ENCODE measurements at places on chromosomes 2 and 18. TPM values are rescaled to one million over a fixed set of nuclear protein-coding genes. Genes with fewer than 3 reads are reported as not detected.

GRCh38 chr18:23173912-23174311 is 38.6 kb downstream of the CABLES1 start:
- no peak for DNase-seq

- no peak for DNase-seq
Measured at GRCh38 chr2:189836644-189837043, 52.4 kb downstream of the PMS1 start.

GRCh38 chr18:64234321-64234720 is 85.4 kb upstream of the LINC00305 start:
- no peak for DNase-seq

DNA sequence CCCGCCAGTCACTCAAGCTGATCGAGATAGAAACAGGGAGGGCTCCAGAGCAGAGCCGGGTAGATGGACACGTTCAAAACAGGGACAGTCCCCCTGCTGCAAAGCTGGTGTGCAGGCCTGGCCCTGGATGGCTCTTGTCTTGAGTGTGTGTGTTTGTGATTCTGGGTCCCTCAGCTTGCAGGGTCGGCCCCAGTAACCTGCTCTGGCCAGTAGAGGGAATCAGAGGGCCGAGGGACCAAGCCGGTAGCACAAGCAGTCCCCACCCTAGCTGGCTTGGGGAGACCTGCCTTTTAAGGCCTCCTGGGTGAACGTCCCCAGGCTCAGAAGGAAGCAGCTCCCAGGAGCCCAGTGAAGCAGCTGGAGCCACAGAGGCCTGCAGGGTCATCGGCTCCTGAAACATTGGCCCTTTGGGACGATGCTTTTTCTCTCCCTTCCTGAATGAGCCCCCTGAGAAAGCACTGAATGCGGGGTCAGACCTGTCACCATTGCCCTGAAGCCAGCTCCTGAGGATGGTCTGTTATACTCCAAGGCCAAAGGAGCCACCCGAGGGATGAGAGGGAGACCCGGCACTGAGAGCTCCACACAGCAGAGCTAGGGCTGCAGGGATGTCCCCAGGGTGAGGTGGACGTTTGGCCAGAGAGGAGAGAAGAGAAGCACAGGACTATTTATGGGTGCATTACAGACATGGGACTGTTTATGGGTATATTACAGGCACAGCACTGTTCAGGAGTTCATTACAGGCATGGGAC is 15.4 kb upstream of the MLPH start:
- no peak for DNase-seq

DNA sequence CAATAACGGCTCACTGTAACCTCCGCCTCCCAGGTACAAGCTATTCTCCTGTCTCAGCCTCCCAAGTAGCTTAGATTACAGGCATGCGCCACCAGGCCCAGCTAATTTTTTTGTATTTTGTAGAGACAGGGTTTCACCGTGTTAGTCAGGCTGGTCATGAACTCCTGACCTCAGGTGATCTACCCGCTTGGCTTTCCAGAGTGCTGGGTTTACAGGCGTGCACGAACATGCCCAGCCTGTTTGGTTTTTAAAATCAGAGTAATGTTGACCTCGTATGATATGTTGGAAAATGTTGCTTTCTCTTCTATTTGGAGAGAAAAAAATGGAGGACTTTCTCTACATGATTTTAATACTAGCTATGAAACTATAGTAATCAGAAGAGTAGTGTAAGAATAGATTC is 386.2 kb downstream of the PTH2R start:
- DNase-seq, result no peak

DNA sequence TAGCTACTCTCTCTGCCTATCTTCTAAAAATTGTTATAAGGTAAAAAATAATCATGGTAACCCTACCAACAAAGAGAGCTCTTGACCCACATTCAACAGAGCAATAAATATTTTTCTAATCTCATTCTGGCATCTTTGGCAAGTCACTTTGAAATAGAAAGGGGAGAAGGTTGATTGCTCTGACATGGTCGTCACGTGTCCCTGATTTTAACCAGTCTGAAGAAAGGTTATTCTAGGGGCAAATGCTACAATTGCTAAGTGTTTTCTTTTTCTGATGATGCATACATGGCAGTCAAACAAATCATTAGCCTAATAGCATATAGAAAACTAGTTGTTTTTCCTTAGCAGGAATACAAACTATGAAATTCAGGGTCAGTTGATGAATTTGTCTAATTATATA is 153.3 kb upstream of the MAP3K20 start:
- no peak for DNase-seq

- DNase-seq, result no peak
Measured at GRCh38 chr2:26849056-26849999, 1.4 kb downstream of the DPYSL5 start.

DNA sequence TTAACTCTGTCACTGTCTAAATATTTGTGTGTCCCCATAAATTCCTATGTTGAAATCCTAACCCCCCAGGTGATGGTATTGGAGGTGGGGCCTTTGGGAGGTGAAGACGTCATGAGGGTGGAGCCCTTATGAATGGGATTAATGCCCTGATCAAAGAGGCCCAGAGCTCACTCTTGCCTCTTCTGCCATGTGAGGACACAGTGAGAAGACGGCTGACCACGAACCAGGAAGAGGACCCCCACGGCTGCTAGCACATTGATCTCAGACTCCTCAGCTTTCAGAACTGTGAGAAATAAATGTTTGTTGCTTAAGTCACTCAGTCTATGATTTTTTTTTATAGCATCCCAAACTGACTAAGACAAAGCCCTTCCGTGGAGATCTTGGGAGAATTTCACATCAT is 71.2 kb downstream of the BCL2L11 start:
- no peak for DNase-seq

GRCh38 chr18:5317186-5317585 is 21.7 kb upstream of the ZBTB14 start:
- no peak for DNase-seq

DNA sequence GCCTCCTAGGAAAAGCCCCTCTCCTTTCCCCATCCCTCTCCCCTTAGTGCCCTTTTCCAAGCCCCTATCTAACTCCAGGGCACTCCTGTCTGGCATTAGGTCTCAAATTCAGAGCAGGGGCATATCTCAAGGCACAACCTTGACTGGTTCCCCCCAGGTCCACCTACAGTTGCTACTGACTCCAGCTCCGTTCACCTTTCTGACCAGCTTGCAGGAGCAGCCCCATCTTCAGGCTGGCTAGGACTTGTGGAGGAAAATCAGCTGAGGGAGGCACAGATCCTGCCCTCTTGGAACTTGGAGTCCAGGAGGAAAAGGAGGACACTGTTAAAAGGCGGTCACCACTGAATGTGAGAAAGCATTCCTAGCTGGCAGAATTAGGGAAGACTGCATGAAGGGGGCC is 152.4 kb downstream of the ZFP36L2 start:
- no peak for DNase-seq

- no peak for DNase-seq
Measured at GRCh38 chr2:25960920-25961319, 21.4 kb downstream of the KIF3C start.

DNA sequence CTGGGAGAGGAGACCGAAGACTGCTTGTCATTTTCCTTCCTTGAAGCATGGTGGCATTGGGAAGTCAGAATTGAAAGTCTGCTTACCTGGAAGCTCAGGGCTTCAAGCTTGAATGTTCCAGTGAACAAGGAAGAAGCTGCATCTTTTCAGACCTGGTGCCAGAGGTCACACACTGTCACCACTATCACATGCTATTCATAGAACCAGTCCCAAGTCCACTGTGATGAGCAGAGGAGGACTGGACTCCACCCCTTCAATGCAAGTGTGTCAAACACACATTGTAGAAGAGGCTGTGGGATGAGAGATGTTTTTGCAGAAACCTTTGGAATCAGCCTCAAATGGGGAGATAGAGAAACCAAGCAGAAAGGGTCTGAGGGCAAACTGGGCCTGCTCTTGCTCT is 81.4 kb downstream of the LYPD1 start:
- no peak for DNase-seq

GRCh38 chr2:8569332-8569930 is 112.4 kb upstream of the ID2 start:
- DNase-seq, result peak; percentile 62

DNA sequence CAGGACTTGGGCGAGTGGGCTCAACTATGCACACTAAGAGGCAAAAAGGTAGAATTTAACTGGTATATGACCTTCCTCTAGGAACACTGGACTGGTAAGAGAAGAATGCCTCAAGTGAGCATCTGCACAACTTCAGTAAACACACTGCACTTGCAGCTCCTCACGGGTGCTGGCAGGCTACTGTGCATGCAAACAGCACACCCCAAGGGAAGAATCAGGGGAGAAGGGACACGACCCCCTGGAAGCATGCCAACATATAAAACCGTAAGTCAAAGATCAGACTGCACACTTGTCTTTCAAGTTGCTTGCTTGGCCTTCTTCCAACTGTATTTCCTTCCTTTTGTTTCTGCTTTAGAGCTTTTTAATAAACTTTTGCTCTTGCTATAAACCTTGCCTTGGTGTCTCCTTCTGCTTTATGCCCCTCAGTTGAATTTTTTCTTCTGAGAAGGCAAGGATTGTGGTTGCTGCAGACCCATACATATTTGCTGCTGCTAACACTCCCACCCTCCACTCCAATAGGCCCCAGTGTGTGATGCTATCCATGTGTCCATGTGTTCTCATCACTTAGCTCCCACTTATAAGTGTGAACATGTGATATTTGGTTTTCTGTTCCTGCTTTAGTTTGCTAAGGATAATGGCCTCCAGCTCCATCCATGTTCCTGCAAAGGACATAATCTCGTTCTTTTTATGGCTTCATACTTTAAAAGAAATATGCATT is 263.7 kb upstream of the SPOPL start:
- no peak for DNase-seq

DNA sequence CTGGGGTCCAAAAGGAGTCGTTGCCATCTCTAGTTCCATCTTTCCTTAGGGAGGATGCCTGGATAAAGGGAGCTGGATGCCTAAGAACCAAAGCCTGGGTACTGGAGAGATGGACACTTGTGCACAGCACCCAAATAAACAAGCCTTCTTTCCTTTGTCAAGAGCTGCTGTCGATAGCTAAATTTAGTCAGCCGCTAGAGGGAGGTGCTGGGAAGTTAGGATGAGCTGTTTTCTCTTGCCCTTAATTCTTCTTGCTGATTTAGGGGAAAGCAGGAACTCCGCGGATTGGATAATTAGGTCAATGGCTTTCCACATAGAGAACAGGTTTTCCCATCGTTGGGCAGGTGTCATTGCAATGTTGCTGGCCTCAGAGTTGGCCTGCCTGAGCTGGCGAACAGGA is 30.9 kb upstream of the SERPINB12 start:
- DNase-seq, result no peak

DNA sequence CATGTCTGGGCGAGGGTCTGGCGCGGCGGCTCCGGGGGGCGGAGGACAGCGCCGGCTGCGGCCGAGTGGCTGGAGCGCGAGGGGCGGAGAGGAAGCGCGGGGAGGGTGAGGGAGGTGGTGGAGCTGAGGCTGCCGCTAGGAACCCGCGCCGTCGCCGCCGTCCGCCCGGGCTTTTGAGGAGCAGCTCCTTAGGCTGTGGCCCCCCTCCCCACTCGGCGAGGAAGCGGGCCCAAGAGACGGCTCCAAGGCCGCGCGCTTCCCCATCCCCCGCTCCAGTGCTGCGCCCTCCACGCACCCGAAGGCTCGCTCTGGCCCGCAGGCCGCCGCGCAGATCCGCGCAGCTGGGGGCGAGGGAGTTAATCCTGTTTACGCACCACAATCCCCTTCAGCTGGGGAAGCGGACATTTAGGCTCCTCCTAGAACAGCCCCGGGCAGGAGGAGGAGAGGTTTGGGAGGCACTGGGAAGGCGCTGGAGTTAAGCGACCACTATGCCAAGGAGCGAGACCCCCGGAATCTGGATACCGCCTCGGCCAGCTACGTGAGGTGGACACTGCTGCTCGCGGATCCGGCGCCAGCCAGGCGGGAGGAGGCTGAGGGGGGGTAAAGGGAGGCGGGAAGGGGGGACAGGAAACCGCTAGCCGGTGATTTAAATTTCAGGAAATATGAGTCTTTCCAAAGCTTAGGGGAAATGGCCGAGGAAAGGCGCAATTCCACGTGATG is at the start of gene CNRIP1:
Gene CNRIP1 (minus strand): TSS at position 552 of the 720 bp plus-strand sequence. CDS start 549 bp downstream, at position 3.
- DNase-seq, result peak; percentile 90

DNA sequence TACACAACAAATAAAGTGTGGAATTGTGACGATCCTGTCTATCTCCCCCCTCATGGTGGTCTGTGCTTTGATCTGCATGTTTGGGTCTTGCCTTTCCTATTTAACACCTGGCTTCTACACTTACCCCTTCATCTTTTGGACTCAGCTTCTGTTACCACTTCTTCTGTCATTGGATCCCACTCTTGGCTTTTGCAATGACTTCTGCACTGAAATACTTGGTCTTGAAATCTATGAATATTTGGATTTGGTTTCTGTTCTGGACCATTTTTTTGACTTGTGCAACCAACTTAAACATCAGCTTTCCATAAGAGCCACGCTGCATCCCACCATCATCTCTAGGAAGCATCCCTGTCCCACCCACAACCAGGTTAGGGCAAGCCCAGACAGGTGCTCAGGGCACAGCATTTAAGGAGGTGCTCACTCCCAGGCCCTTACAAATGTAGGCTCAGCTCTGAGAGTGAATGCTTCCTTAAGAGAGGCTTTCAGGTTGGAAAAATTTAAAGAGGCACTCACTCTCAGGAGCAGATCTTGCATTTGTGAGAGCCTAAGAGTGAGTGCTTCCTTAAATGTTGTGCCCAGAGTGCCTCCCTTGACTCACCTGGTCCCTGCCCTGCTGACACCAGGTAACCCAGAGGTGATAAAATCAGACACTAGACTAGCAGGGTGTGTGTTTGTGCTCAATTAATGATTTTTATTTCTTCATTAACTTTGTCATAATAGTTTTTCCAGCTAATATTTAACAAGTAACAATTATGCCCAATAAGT is 124.5 kb upstream of the SH3BP4 start:
- DNase-seq, result no peak

DNA sequence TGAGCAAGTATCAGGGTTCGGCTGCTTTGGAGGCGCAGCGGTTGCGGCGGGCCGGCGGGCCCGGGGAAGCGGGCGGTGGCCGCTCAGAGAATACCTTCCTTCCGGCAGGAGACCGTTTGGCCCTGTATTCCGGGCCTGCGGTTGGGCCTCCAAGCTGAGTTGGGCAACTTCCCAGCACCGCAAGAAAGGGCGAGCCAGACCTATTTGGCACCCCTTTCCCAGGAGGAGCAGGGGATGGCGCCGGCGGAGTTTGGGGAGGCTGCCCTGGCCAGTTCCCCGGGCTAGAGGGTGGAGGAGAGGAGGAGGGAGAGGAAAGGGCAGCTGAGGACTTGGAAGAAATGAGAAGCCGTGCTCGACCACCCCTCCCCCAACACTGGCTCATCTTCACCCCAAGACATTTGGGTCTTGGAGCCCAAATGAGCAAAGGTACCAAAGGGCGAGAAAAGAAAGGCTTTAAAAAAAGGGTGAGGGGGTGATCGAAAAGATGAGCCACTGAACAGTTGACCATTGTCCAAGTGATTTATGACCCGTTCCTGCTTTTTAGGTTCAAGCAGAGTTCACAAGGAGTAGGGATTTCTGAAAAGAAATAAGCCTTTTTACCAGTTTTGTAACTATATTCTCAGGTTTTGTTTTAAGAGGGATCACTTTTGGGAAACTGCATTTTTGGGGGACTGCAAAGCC is 8.4 kb downstream of the HOXD3 start:
- no peak for DNase-seq

- DNase-seq, result no peak
Measured at GRCh38 chr2:62054029-62054791, 141.7 kb upstream of the B3GNT2 start.

GRCh38 chr18:23998018-23998417 is 16.5 kb upstream of the TTC39C start:
- DNase-seq, result no peak

Gene INO80B
- total RNA-seq, result 23.2 TPM

Gene PELI1
- 24.4 TPM for total RNA-seq

Gene GCG
- 0.31 TPM for total RNA-seq

Gene C2orf15
- not detected for total RNA-seq

Gene XDH
- 0.23 TPM for total RNA-seq

Gene CCNYL1
- total RNA-seq, result 24.7 TPM

Measured in chondrocyte (in vitro differentiated cells).